ENCODE measurements at places on chromosomes 4 and X.

DNA sequence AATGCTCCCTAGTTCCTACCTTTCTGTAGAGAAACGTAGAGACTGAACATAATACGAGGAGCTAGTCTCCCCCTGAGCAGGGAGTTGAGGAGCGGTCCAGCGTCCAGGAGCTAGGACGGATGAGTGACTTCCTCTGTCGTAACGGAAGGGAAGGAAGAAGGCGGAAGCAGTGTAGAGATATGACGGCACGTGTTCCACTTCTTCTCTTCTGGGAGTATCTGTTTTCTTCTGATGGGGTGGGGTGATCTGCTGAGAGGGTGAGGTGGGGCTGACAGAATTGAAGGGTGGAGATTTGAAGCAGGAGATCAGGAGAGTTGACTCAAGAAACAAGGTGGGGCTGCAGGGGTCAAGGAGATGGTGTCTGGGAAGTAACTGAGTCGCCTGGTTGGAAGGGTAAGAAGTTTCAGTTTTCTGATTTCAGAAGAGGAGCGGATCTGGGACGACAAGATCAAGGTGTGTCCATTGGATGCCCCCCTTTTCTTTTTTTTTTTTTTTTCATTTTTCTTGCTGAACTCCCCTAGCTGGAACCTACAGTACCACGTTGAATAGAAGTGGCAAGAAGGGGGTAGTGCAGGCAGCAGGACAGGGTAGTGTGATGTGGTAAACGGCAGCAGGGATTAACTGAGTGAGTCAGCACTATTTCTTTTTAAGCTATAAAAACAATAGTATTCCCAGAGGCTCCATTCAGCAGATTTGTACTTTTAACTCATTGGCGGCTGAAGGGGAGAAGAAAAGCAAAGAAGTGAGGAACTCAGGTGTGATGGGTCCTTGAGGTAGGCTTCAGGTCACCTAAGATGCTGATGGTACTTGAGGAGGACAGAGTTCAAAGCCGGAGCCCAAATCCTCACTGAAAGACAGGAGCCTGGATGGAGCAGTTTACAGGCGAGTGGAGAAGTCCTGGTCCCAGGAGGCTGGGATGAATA is 50.8 kb upstream of the SETD7 start:
- DNase-seq, result no peak

GRCh38 chrX:8042304-8042703 is 115.1 kb upstream of the PNPLA4 start:
- no peak for DNase-seq

GRCh38 chrX:112947981-112948615 is 107.5 kb upstream of the AMOT start:
- no peak for DNase-seq

DNA sequence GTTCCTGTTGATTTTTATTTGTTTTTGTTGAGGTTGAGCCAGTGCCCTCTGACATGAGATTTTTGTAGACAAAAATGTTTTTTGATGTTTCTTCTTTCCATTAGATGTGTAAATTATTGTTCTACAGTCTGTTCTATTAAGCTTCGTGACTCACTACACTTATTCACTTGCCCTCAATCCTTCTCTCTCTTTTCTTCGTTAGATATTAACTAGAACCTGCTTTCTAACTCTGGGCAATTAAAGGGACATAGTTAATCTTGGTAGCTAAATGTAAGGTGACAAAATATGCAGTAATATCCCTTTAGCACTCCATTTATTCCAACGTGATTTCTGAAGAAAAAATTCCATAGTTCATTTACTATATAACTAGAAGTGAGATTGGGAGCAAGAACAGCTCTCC is 333.9 kb downstream of the PDHA2 start:
- no peak for DNase-seq

DNA sequence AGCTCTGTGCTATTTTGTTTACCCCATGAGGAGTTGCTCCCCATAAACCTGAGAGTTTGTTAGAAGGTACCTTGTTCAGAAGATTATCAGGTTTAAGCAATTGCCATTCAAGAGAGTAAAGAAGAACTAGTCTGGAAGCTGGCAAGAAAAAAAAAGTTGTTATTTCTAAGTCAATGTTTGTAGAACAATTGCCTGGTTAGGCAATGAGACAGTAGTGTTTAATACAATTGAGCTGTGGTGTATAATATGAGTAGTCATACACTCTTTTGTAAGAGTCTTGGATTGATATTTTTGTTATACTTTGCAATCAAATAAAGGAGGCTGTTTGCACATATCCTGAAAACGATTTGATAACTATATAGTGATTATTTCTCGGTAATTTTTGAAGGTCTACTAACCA is 44.7 kb downstream of the GALNT7 start:
- no peak for DNase-seq

GRCh38 chrX:150767475-150768131 is 74.4 kb downstream of the MTMR1 start:
- no peak for DNase-seq

- no peak for DNase-seq
Observed at GRCh38 chr4:6767748-6768538, 14.6 kb upstream of the KIAA0232 start.

DNA sequence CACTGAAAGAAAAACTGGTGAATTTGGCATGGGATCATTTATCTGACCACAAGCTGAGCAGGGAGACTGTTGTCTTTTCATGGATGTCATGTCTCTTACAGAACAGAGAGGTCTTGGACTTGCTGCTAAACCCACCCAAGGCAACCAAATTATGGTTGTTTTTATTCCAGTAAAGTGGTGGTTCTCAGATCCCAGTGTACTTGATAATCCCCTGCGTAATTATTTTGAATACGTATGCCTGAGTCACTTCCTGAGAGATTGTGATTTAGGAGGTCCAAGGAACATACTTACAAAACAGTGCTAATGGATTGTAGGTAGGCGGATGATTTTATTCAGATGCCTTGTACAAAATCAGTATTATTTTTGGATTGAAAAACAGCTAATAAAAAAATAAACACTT is 585.6 kb downstream of the IL1RAPL1 start:
- DNase-seq, result no peak

GRCh38 chr4:68864438-68865187 is 48.8 kb downstream of the UGT2B10 start:
- DNase-seq, result no peak

DNA sequence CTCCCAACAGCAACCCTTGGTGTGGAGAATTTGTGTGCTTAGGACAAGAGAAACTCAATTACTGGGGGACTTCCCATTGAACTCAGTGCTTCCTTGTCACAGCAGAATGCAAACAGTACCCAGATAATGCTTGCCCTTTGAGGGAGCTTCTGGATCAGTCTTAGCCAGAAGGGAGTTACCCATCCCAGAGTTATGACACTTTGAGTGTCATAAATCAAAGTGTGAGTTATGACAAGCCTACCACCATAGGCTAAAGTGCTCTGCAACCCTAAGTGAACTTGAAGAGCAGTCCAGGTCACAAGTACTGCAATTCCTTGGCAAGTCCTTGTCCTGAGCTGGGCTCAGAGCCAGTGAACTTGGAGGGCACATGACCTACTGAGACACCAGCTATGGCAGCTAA is 1513.9 kb upstream of the PCDH10 start:
- no peak for DNase-seq

GRCh38 chr4:60721685-60722084 is 478.4 kb upstream of the ADGRL3 start:
- DNase-seq, result peak; percentile 35

- DNase-seq, result no peak
Observed at GRCh38 chr4:99180382-99181070, 36.4 kb upstream of the ADH4 start.

- no peak for DNase-seq
Observed at GRCh38 chrX:111308039-111308438, 37.8 kb upstream of the CAPN6 start.

DNA sequence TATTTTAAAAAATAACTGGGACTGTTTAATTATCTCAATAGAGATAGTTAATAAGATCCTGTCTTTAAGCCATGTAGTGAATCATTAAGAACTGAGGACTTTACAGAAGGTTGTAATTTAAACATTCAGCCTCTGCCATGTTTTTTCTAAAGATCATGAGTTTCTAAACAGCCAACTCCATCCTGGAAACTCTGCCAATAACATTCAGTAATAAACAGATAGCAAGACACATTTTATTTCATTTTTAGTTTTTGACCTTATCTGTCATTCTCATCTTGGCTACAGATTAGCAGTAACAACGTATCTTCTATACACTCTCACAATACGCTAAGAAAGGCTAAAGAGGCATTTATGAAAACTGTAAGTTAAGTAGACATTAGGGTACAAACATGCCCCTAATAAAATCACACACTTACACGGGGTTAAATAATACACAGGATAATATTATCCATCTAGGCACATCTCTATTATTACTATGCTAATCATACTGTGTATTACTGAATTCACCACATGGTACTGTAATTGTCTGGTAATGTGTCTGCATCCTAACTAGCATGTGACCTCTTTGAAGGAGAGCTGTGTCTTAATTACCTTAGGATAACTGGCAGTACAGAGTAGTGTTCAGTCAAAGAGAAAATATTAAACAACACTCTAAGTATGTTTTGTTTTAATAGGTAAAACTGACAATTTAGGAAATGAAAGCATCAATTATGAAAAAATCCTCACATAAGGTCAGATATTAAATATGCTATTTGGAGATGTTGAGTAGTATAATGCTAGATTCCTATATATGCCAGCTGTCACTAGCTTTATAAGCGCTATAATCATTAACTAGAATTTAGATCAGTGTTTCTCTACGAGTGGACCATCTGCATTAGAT is 122.4 kb upstream of the NAP1L5 start:
- no peak for DNase-seq

DNA sequence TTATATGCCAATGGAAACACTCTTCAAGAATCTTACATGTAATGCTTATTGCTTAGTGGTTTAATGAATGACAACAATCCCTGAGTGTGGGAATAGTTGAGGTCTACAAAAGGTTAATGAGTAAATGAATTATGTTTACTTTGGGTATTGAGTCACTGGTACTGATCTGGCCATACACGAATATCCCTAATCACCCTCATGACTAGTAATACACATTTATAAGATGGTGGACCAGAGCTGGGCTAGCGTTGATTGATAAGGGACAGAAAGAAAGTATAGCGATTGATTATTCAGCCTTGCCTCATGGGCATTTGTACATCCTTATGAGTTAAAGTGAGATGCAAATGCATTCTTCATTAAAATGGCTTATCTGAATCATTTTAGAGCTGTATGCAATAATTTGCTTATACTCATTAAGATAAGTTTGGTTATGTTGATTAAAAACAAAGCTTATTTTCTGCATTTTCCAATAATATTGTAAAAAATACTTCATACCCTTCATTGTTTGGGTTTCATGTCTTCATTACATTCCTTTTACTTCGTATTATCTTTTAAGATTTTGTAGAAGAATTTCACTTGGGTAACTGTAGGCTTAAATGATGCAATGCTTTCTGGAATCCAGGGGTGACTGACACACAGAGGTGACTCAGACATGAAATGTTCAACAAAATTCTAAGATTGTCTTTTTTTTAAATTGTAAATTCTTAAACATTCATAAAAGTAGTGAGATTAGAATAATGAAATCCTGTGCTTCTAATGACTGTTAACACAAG is 47.4 kb downstream of the FGF2 start:
- no peak for DNase-seq

GRCh38 chrX:118325453-118325852 is 20.5 kb upstream of the WDR44 start:
- no peak for DNase-seq
